ENCODE measurements at places on chromosomes 4 and X. TPM values are rescaled to one million over a fixed set of nuclear protein-coding genes. Genes with fewer than 3 reads are reported as not detected.

GPRASP1 gene
- 0.94 TPM for total RNA-seq

AMER1 gene
- total RNA-seq, result 5.9 TPM

OPHN1 gene
- 3.0 TPM for total RNA-seq

FGA gene
- total RNA-seq, result not detected

CXCL5 gene
- 155 TPM for total RNA-seq

G3BP2 gene
- total RNA-seq, result 112 TPM

PDE5A gene
- 0.17 TPM for total RNA-seq

DGKK gene
- not detected for total RNA-seq

SRPX gene
- 78.0 TPM for total RNA-seq

SMPX gene
- 0.52 TPM for total RNA-seq

LEF1 gene
- total RNA-seq, result 0.69 TPM

CRMP1 gene
- 0.07 TPM for total RNA-seq

NRK gene
- total RNA-seq, result not detected

DNA sequence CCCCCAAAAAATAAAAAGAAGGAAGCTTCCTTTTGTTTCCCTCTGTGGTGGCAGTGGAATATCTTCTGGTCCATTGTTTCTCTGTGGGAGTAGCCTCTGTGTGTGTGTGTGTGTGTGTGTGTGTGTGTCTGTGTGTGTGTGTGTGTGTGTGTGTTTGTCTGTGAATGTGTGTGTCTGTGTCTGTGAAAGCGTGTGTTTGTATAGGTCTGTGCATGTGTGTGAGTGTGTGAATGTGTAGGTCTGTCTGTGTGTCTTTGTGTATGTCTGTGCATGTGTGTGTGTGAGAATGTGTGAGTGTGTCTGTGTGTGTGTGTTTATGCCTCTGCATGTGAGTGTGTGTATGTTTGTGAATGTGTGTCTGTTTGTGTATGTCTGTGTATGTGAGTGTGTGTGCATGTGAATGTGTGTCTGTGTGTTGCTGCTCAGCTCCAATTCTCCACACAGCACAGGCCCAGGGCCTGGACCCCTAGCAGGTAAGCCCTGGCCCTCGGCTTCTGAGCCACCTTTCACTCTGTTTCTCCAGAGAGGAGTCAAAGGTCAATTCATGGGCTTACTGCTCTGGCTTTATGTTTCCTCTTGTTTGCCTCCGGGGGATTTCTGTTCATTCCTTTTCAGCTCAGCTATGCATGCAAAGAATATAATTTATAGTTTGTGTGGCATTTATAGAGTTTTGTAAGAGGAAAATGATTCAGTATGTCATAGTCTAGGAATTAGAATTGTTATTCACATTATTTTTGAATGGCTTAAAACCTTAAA lies 89.8 kb downstream of the UCHL1 start:
- DNase-seq, result no peak

DNA sequence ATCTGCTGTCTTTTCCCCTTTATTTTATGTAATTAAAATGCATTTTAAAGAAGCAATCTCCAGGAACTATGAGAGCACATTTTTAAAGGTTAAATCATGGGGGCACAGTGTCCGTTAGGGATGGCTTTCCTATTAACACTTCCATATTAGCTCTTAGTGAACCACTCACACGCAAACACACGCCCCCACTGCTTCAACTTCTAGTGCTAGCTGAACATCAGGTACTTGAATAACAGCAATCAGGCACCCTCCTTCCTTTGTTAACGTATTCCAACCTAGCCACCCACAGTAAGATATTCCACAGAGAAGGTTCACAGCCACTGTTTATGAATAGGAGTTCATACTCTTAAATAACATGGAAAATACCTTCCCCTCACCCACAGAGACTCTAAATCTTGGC lies 9.3 kb downstream of the TMEM255A start:
- no peak for DNase-seq

GRCh38 chr4:93384241-93384640 lies 444.3 kb upstream of the ATOH1 start:
- DNase-seq, result no peak

GRCh38 chrX:118355225-118355920 lies 9.5 kb downstream of the WDR44 start:
- no peak for DNase-seq

DNA sequence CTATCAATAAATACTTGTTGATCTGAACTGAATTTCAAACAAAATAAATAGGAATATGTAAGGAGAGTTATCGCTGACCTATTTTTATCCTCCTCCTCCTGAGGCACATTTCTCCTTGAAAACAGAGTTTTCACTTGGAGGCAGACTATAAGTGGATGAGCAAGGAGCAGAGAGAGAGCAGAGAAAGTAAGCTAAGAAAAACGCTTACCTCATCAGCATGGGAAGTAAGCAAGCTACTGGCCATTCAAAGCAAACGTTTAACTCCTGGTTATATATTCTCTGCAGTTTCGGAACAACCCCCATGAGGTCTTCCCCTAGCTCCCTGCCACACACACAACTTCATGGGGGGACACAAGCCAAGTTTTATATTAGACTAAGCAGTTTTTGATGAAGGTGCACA lies 13.2 kb downstream of the ZDHHC9 start:
- no peak for DNase-seq

DNA sequence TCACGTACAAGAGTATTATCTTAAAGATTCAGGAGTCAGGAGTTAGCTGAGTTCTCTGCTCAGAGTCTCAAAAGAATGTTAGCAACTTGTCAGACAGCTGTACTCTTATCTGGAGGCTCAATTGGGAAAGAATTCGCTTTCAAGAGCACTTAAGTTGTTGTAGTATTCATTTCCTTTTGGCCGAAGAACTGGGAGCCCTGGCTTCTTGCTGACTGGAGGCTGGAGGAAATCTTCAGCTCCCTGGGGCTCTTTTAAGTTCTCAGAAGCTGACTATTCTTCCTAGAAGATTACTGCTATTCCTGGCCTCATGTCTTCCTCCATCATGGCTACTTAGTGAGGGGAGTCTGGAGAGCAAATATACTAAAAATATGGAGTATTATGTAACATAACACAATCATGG lies 587.2 kb downstream of the EPHA5 start:
- DNase-seq, result no peak

DNA sequence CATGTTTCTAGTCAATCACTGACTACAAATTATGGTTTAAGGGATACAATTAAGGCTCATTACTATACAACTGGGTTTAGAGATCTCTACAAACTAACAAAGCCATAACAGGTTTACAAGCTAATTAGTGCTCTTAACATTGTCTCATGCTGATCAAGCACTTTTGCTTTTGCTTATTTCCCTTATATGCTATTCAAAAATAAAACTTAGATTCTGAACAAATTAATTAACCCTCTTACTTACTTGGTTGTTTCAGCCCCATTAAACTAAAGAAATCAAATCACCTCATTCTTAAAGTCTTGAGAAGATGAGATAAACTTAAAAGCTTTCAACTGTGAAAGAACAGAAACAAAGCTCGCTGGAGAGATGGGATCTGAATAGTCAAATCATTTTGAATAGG lies 2024.5 kb upstream of the ADGRL3 start:
- DNase-seq, result no peak

- DNase-seq, result no peak
Observed at GRCh38 chr4:137711502-137711901, 179.2 kb upstream of the PCDH18 start.

DNA sequence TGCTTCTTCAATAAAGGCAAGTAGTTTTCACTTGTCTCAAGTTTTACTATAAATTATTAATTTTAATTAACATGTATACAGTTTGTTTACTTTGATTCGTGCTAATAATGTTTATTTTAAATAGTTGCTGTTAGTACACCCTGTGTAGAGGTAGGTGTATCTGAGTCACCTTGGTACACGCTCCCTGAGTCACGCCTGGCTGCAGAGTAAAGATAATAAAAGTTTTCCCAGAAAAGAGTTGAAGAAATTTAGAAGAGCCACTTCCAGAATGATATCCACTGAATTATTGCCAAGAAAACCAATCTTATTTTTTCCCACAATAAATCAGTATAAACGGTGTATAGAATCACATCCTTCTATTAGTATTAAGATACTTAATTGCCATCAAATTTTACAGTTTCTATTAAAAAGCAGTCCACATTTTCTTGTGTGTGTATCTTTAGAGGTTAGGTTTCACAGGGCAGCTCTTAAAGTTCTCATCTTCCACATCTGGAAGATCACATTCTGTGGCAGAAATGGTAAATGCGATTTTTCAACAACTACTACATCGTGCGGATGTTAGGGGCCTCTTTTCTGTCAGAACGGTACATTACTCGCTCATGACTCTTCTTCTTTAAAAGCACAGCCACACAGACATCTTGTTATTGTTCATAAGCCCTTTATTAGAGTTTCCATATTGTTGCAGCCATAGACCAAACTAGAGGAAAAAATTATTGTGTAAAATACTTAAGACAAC lies 55.4 kb downstream of the HADH start:
- no peak for DNase-seq

GRCh38 chrX:65451663-65452062 lies 82.9 kb downstream of the LAS1L start:
- peak; percentile 19 for DNase-seq

DNA sequence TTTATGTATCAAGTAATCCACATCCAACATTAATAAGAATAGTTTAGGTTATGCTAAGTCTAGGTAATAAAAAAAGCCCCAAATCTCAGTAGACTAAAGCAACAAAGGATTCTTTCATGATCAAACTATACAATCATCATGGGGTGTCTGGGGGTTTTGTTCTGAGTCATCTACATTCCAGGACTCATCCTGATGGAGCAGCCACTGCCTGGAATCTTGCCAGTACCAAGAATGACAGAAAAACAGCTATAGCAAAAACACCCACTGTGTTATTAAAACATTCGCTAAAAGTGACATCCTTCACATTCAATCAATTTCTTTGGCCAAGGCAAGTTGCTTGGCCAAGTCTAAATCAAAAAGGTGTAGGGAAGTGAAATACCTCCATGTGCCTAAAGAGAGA lies 3.9 kb upstream of the ARHGEF38 start:
- no peak for DNase-seq

- DNase-seq, result no peak
Observed at GRCh38 chr4:68368691-68369131, 18.8 kb upstream of the YTHDC1 start.

GRCh38 chrX:12245650-12246645 lies 107.7 kb downstream of the FRMPD4 start:
- DNase-seq, result no peak

DNA sequence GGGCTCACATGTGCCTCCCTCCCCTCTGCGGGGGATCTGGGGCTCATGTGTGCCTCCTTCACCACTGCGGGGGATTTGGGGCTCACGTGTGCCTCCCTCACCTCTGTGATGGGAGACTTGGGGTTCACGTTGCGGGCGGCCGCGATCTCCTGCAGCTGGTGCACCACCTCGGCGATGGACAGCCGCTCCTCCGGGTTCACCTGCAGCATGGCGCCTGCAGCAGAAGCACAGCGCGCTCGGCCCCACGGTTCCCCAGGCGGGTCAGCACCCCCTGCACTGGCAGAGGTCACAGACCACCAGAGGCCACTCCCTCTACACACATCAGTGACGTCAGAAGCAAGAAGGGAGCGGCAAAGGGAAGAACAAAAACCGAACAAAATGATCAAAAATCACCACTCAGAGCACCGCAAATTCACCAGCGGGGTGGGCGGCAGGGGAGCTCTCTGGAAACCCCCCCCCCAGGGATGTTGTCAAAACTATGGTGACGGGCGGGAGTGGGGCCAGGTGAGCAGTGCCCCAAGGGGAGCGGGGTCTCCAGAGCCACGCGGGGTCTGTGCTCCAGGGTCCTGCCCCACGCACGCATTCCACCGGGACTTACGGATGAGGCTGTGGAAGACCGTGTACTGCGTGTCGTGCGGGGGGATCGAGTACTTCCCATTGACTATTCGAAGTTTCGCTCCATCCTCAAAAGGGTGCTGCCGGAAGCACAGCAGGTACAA lies 38.7 kb downstream of the GAK start:
- DNase-seq, result no peak

GRCh38 chr4:88702782-88703181 lies 5.2 kb upstream of the NAP1L5 start:
- no peak for DNase-seq

GRCh38 chrX:94758130-94758529 lies 1084.1 kb downstream of the FAM133A start:
- DNase-seq, result no peak

- DNase-seq, result no peak
Observed at GRCh38 chrX:96579252-96579651, 105.4 kb upstream of the DIAPH2 start.

DNA sequence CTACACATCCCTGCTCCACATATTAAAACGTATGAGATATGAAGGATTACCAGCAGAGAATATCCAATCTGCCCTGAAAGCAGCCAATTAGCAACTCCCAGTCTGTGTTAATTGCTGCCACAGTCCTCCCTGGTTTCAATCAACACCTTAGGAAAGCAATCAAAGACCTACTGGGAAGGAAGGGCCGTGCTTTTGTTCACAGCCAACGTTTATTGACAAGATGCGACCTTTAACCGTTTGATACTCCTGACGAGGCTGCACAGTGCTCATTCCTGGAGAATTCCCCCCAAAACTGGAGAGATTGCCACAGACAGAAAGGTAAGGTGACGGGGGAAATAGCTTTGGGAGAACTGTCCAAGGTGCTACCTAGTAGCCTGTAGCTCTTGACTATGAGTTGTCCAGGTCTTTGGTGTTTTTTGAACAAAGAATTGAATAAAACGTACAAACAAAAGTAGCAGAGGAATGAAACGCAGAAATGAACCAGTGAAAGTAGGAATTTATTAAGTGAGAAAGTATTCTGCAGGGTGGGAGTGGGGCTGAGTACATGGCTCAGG lies 596.5 kb downstream of the NLGN4X start:
- no peak for DNase-seq

DNA sequence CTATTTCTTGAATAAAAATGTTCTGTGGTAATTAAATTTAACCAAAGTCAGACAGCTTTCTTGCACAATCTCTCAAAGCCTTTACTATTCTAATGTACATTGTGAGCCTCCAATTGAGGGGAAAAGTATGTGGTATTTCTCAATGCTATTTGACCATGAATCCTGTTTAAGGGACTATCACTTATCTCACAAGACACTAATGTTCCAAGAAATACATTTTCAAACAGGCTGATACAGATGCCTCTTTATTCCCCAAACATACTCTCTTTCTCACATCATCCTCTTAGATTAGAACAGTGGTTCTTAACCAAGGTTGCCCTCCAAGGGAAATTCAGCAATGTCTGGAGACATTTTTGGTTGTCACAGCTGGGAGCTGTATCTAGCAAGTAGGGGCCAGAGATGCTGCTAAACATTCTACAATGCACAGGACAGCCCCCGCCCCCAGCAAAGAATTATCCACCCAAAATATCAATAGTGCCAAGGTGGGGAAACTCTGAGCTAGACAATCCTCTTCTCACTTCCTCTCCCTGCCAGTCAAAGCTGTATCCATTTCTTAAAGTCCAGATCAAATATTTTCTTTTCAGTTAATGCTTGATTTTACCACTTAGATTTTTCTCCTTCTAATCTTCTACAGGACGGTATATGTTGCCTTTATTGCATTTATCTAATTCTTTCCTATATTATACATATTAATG lies 129.2 kb upstream of the TRIM2 start:
- DNase-seq, result no peak

- DNase-seq, result no peak
Observed at GRCh38 chr4:156638925-156639605, 332.5 kb downstream of the PDGFC start.

All from NCI-H460 (cell line).